ENCODE measurements at places on chromosomes 12 and 14. TPM values are rescaled to one million over a fixed set of nuclear protein-coding genes. Genes with fewer than 3 reads are reported as not detected.

GRCh38 chr12:88339966-88340365, 197.9 kb downstream of the TMTC3 start:
- no peaks in the 10 kb centered on the region for H3K4me1 ChIP-seq
- DNase-seq, result no peak
- no peak overlapping the region for H3K4me3 ChIP-seq
- H3K27me3 ChIP-seq, result no peaks in the 10 kb centered on the region

Gene DAO
- not detected for total RNA-seq

GRCh38 chr14:102644523-102644922, 52.1 kb downstream of the RCOR1 start:
- H3K36me3 ChIP-seq, result no peaks in the 10 kb centered on the region
- no peak overlapping the region for H3K27ac ChIP-seq
- no peaks in the 10 kb centered on the region for H3K27me3 ChIP-seq
- DNase-seq, result no peak

Gene PALS1
- 12.3 TPM for total RNA-seq

DNA sequence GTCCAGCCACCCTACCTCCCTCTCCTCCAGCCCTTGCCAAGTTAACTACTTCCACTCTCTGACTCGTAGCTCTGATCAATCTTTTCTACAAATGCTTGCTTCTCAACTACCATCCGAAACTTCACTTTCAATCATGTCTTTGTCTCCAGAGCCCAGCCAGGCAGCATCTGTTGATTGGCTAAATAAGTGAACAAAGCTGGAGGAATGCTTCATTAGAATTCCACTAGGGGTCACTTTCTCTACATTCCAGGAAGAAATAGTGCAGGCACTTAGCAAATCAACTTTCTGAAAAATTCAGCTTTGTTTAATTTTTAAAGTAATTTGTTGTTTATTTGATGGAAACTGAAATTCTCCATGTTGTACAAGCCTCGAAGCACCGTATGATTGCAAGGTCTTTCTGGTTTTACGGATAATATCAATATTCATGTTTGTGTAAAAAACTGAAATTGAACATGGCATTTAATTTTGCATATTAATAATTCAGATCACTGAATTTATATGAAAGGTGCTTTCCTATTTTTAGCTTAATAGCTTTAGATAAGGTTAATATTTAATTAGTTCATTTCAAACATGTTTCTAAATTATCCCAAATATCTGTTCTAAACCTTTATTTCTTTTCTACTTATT, 32.4 kb upstream of the HELB start:
- no peak overlapping the region for H3K4me3 ChIP-seq
- peaks cover 21% of the 10 kb centered on the region for H3K4me1 ChIP-seq
- no peaks in the 10 kb centered on the region for H3K36me3 ChIP-seq
- no peak overlapping the region for H3K27ac ChIP-seq

- no peak for DNase-seq
- no peaks in the 10 kb centered on the region for H3K4me1 ChIP-seq
- H3K27me3 ChIP-seq, result no peaks in the 10 kb centered on the region
Measured at GRCh38 chr12:124354400-124354799, 59.5 kb downstream of the RFLNA start.

DNA sequence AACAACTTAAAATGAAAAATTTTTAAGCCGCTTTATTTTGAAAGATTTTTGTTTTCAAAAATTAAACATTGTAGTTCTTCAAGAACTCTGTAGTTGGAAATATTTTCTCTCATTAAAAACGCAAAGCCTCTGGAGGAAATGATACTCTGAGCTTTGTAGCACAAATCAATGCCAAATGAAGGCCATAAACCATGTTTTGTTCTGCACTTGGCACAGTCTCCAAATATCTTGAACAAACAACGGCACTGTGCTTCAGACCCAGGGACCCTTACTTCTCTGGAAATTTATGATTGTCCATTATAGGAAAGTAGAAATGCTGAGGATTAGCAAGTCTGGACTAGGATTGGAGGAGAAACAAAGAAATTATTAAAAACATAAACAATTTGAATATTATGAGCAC, 160.8 kb upstream of the BMP4 start:
- DNase-seq, result no peak
- H3K27me3 ChIP-seq, result no peaks in the 10 kb centered on the region
- no peaks in the 10 kb centered on the region for H3K4me1 ChIP-seq
- H3K27ac ChIP-seq, result no peak overlapping the region
- H3K36me3 ChIP-seq, result no peaks in the 10 kb centered on the region

GRCh38 chr12:60539592-60539991, 943.8 kb downstream of the SLC16A7 start:
- H3K27me3 ChIP-seq, result no peaks in the 10 kb centered on the region
- H3K36me3 ChIP-seq, result no peaks in the 10 kb centered on the region
- no peak for DNase-seq
- H3K27ac ChIP-seq, result no peak overlapping the region
- H3K4me1 ChIP-seq, result no peaks in the 10 kb centered on the region

GRCh38 chr14:24079491-24080141, 8.3 kb downstream of the CPNE6 start:
- peaks cover 6% of the 10 kb centered on the region for H3K4me1 ChIP-seq
- H3K36me3 ChIP-seq, result no peaks in the 10 kb centered on the region
- no peak overlapping the region for H3K27ac ChIP-seq
- H3K4me3 ChIP-seq, result no peak overlapping the region
- DNase-seq, result no peak
- H3K27me3 ChIP-seq, result no peaks in the 10 kb centered on the region

GRCh38 chr14:92459030-92459949, 54.3 kb upstream of the RIN3 start:
- DNase-seq, result no peak
- no peaks in the 10 kb centered on the region for H3K36me3 ChIP-seq
- H3K4me1 ChIP-seq, result peaks cover 2% of the 10 kb centered on the region
- no peaks in the 10 kb centered on the region for H3K27me3 ChIP-seq
- H3K27ac ChIP-seq, result no peak overlapping the region

DNA sequence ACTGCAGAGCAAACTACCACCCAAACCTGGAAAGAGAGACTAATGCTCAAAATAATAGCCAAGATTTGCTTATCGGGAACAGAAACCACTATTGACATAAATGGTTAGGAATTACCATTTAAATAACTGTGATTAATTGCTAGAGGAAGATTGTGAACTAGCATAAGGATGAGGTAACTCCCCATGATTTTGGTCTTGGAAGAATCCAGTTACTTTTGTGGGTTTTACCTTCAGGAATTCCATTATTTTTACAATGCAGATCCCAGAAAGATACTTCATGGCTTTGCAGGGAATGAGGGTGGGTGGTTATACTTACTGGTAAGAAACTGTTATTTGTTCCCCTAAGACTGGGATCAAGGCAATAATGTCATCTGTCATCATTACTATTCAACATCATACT, 652.9 kb upstream of the FLRT2 start:
- H3K4me3 ChIP-seq, result no peak overlapping the region
- H3K36me3 ChIP-seq, result no peaks in the 10 kb centered on the region
- no peak overlapping the region for H3K27ac ChIP-seq

Gene TAPBPL
- total RNA-seq, result 22.6 TPM

DNA sequence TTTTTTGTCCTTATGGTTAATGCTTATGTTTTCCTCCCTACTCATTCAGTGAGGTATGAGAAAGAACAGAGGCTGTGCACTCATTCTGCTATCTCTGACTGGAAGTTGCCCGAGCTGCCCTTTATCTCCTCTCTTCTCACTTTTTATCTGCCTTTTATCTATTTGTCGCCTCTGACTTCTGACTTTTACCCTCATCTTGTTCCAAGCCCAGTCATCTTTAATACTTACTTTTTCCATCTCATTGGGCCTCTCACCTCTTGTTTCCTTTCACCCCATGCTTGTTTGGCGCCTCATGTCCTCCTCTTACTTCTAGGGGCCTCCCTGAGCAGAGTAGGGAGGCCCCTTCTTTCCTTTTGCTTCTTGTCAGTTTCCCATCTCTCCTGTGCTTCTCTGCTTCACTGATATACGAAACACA, 50.7 kb downstream of the DIP2B start:
- DNase-seq, result no peak
- no peaks in the 10 kb centered on the region for H3K27me3 ChIP-seq
- H3K36me3 ChIP-seq, result peaks cover 6% of the 10 kb centered on the region
- H3K4me3 ChIP-seq, result no peak overlapping the region
- no peak overlapping the region for H3K27ac ChIP-seq
- H3K4me1 ChIP-seq, result peaks cover 4% of the 10 kb centered on the region

Gene HOXC6
- total RNA-seq, result not detected

Gene RNF212B
- not detected for total RNA-seq

Gene MLXIP
- total RNA-seq, result 87.9 TPM

- H3K27me3 ChIP-seq, result no peaks in the 10 kb centered on the region
- no peak overlapping the region for H3K27ac ChIP-seq
- DNase-seq, result no peak
- no peaks in the 10 kb centered on the region for H3K4me1 ChIP-seq
- H3K36me3 ChIP-seq, result no peaks in the 10 kb centered on the region
Measured at GRCh38 chr14:72573725-72574417, 320.0 kb downstream of the DPF3 start.

- H3K27me3 ChIP-seq, result no peaks in the 10 kb centered on the region
- no peak overlapping the region for H3K27ac ChIP-seq
- peaks cover 5% of the 10 kb centered on the region for H3K4me1 ChIP-seq
- no peak overlapping the region for H3K4me3 ChIP-seq
Measured at GRCh38 chr12:26746121-26746714, 86.8 kb downstream of the ITPR2 start.

DNA sequence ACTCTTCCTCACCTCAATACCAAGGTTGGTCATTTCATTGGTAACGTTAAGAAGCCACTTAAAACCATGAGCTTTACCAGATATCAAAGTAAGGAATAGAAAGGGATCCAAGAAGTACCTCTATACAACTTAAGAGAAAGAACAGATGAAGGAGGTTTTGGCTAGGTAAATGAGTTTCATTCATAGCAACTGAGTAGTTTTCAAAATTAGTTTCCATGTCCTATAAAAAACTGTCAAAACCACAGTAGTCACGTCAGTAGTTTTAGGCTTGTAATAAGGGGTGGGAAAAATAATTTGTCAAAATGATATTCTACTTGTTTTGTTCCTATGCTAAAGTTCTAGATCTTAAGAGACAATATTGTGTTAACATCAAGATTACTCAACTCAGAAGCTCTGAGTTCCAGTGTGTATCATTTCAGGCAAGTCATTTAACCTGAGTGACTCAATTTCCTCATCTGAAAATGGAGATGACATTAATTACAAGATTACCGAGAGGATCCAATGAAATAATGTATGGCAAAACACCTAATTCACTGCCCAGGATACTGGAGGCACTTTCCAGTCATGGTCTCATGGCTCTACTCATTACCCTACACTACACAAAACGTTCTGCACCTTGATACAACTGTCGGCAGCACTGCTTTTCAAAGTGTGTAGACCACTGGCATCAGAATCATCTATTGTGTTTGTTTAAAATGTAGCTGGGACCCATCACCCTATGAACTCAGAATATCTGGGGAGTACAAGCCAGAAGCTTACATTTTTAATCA, 24.1 kb upstream of the SLC6A13 start:
- no peak overlapping the region for H3K27ac ChIP-seq
- H3K4me1 ChIP-seq, result no peaks in the 10 kb centered on the region
- H3K36me3 ChIP-seq, result peaks cover 55% of the 10 kb centered on the region
- no peak for DNase-seq

GRCh38 chr12:94128280-94128679, 20.1 kb upstream of the PLXNC1 start:
- no peak overlapping the region for H3K4me3 ChIP-seq
- no peak for DNase-seq
- H3K36me3 ChIP-seq, result no peaks in the 10 kb centered on the region
- H3K27ac ChIP-seq, result no peak overlapping the region
- H3K27me3 ChIP-seq, result no peaks in the 10 kb centered on the region
- peaks cover 11% of the 10 kb centered on the region for H3K4me1 ChIP-seq

GRCh38 chr12:90631591-90632212, 323.3 kb downstream of the CCER1 start:
- no peaks in the 10 kb centered on the region for H3K36me3 ChIP-seq
- no peak overlapping the region for H3K4me3 ChIP-seq
- no peak for DNase-seq
- no peak overlapping the region for H3K27ac ChIP-seq

Gene CLEC9A
- not detected for total RNA-seq

GRCh38 chr12:42144158-42144407, 591 bp downstream of the GXYLT1 start:
- DNase-seq, result peak; percentile 4
- peaks cover 6% of the 10 kb centered on the region for H3K4me1 ChIP-seq
- no peaks in the 10 kb centered on the region for H3K27me3 ChIP-seq
- no peaks in the 10 kb centered on the region for H3K36me3 ChIP-seq
- H3K27ac ChIP-seq, result no peak overlapping the region

Gene SLC8A3
- total RNA-seq, result not detected

Gene LRTM2
- total RNA-seq, result not detected

GRCh38 chr12:4954621-4955354, 45.1 kb downstream of the KCNA1 start:
- no peak overlapping the region for H3K27ac ChIP-seq
- H3K36me3 ChIP-seq, result no peaks in the 10 kb centered on the region
- no peak overlapping the region for H3K4me3 ChIP-seq
- no peaks in the 10 kb centered on the region for H3K4me1 ChIP-seq
- peaks cover 14% of the 10 kb centered on the region for H3K27me3 ChIP-seq

Gene PPP1R3E
- total RNA-seq, result 68.6 TPM

Gene RD3L
- total RNA-seq, result not detected

GRCh38 chr12:20368114-20368650, at the start of gene PDE3A:
PDE3A (plus strand) TSS chr12:20368537; CDS start chr12:20369285, 748 bp downstream.
- H3K4me1 ChIP-seq, result peaks cover 5% of the 10 kb centered on the region
- peaks cover 12% of the 10 kb centered on the region for H3K27me3 ChIP-seq
- peak within 1 kb of the TSS; percentile 55 for H3K4me3 ChIP-seq
- DNase-seq, result no peak
- H3K27ac ChIP-seq, result no peak within 1 kb of the TSS

GRCh38 chr12:53561590-53561953, 54.3 kb upstream of the NPFF start:
- H3K27me3 ChIP-seq, result no peaks in the 10 kb centered on the region
- peaks cover 16% of the 10 kb centered on the region for H3K4me1 ChIP-seq
- H3K27ac ChIP-seq, result no peak overlapping the region
- H3K36me3 ChIP-seq, result no peaks in the 10 kb centered on the region
- no peak overlapping the region for H3K4me3 ChIP-seq

DNA sequence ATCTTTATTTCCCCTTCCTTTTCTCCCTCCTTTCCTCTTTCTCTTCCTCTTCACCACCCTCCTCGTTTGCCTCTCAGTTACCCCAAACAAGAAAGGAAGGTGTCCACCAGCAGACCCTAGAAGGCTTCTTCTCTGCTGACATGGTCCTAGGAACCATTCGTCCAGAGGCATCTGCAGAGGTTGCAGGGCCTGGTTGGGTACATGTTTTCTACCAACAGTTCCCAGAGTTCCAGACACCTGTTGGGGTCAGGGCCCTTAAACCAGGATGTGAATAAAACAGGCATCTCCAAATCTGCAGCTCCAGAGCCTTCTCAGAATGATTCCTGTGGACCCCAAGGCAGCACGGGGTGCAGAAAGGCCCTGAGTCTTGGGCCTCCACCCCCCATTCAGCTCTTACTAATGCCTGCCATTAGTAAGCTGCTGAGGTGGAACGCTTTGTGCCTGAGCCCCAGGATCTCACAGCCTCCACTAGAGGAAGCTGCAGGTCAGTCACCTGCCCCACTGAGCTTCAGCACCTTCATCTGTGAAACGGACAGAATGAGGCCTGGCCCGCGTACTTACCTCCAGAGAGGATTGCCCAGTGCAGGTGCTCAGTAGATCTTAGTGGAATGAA, 130.4 kb downstream of the DICER1 start:
- H3K4me3 ChIP-seq, result no peak overlapping the region
- H3K27me3 ChIP-seq, result no peaks in the 10 kb centered on the region
- H3K36me3 ChIP-seq, result no peaks in the 10 kb centered on the region
- no peak for DNase-seq
- H3K4me1 ChIP-seq, result no peaks in the 10 kb centered on the region
